ENCODE measurements at places on chromosomes 3 and 15.

- peak; percentile 17 for DNase-seq
Measured at GRCh38 chr15:75456710-75457109, 5.2 kb upstream of the SIN3A start.

- DNase-seq = peak; percentile 84
Measured at GRCh38 chr15:85482894-85483293, 102.5 kb downstream of the AKAP13 start.

GRCh38 chr3:120749843-120750242 lies 7.3 kb downstream of the GTF2E1 start:
- DNase-seq = no peak

GRCh38 chr3:123194552-123194951 lies 7.2 kb upstream of the SEC22A start:
- DNase-seq = no peak

DNA sequence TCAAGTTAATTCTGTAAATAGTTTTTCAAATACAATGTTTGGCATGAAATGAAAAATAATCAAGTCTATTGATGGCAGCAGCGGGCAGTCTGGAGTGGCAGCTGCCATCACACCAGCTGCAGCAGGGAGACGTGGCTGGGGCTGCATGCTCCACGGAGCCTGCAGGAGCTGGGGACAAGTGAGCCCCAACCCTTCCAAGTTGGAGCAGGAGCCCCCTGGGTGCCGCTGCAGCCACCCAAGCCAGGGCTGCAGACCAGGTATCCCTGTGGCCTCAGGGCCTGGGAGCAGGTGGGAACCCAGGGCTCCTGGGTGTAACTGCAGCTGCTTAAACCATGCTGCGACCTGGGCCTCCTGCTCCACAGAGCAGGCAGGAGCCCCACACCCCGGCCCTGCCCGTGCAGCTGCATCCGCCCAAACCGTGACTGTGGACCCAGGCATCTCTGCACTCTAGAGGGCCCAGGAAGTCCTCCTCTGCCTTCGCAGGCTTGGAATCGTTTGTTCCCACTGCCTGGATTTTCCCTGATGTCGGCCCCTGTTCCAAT lies 257.4 kb downstream of the PLOD2 start:
- no peak for DNase-seq

DNA sequence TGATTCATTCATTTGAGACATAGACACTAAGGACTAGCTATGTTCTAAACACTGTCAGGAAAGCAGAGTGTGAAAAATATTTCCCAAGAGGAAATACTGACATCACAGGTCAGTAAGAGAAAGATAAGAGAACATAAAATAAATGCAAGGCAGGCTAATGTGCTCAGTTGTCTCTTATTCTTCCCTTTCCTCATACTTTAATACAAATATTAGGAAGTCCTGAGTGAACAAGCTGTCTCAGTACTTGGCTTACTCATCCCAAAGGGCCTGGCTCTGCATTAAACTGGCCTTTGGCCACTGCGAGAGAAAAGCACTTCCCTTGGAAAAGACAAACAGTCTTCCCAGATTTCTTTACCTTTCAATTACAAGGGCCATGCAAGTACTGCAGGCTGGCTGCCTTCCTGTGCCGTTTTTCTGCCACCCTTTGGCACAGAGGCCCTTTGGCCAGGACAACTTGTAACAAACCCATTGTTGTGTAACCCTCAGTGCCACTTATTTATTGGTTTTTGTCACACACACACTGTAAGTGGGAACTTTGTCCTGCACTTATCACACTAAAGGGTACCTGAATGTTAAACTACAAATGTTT lies 31.7 kb downstream of the EDC3 start:
- peak; percentile 35 for DNase-seq

GRCh38 chr3:60909526-60909925 lies 341.7 kb downstream of the FHIT start:
- no peak for DNase-seq

Measured in EL (cell line).